Camera-type eye (tissue), 1 donor: ENCODE measurements at places on chromosomes 2 and 18. TPM values are rescaled to one million over a fixed set of nuclear protein-coding genes. Genes with fewer than 3 reads are reported as not detected.

STEAP3 gene
- total RNA-seq, result 2.6 TPM

ABCG8 gene
- 0.27 TPM for total RNA-seq

VWC2L gene
- total RNA-seq, result 11.5 TPM

ZNF514 gene
- total RNA-seq, result 38.0 TPM

SERPINB11 gene
- 0.93 TPM for total RNA-seq
